ENCODE measurements at places on chromosomes 2 and 18.

DNA sequence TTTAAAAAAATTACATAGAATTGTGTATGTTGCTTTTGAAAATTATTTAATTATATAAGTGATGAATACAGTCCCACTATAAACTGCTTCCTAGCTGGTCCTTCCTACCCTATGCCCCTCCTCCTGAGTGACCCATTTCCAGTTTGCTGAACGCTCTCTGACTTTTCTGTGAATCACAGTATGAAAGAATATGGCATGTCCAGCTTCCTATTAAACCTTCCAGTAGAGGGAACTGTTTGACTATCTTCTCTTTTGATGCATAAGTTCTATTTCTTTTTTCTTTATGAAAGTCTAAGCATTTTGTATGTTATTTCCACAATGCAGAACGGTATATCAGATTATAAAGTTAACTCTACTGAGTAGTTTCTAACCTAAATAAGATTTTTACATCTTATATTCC is 41.3 kb downstream of the PSMG2 start:
- DNase-seq: peak; percentile 11

DNA sequence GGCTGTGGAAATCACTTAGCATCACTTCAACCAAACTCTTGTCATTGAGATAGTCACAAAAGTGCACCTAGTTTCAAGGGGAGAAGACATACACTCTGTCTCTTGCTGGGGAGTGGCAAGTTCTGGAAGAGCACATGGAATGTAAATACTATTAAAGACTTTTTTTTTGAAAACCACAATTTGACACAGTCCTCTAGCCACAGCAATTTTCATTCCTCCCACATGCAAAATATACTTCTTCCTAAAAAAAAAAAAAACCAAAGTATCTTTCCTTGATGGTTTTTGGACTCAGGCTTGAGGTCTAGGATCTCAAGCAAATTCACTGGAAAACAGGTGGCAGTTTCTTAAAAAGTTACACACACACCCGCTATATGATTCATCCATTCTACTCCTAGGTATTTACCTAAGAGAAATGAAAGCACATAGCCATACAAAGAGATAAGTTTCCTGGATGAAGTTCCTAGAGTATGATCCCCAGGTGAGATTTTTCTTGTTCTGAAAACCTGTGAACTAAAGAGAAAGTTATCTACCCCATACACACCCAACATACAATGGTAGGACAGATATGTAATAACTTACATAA is 295.8 kb downstream of the SP3 start:
- no peak for DNase-seq

DNA sequence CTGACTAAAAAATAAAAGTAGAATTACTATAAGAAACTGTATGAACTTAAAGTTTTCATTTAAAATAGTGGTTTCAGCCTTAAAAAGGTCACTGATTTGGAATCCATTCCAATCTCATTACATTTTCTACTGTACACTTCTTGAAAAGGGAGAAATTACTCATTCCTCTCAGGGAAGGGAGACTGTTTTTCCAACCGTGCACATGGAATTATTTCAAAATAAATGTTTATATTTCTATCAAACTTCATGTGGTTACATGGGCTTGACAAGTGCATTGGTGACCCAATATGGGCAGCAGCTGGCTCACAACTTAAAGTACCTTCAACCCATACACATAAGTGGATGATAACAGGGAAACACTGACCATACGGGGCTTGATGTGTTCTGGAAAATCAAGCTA is 324.5 kb upstream of the THUMPD2 start:
- no peak for DNase-seq

DNA sequence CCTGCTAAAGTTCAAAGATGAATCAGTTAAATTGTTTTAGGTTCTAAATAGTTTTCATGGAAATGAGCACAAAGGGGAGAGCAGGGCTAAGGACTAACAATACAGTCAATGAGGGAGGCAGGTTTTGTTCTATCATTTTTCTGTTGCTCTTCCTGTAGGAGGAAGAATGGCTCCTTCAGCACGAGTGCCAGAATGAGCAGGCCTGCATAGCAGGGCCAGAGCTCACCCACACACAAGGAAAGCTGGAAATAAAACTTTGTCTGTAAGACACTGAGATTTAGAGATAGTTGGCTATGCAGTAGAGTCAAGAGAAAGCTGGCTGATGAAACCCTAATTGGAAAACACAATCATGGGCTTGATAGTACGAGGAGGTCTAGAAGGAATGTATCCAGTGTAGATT is 313.3 kb downstream of the MBD2 start:
- no peak for DNase-seq

DNA sequence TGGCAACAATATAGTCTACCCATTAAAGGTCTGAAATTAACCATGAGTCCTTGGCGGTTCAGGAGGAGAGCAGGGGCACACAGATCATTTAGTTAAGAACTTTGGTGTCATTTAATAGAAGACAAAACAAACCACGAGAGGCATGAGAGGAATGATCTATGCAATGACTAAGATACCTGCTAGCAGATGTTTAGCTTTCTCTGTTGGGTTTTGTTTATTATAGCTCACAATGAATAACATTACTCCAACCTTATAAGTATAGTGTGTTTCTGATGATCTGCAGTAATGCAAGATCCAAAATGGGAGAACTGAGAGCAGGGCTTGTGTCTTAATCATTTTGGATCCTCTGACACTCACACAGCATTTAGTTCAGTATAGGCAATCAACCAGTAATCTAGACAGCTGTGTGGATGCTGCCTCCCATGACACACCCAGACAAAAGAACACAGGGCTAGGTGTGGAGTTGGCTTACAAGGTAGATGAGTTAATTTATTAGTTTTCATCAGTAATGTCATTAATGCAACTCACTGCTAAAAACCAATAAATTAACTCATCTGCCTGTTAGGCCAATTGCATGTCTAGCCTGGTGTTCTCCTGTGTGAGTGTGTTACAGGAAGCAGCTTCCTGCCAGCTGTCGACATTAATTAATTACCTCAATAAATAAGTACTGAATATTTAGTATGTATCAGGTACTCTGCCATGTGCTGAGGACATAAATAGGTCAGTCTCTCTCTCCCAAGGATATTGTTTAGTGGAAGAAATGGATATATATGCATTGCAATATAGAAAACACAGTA is 92.3 kb downstream of the CLIP4 start:
- DNase-seq: no peak

GRCh38 chr18:38297910-38298309 is 732.3 kb upstream of the CELF4 start:
- DNase-seq: peak; percentile 46

DNA sequence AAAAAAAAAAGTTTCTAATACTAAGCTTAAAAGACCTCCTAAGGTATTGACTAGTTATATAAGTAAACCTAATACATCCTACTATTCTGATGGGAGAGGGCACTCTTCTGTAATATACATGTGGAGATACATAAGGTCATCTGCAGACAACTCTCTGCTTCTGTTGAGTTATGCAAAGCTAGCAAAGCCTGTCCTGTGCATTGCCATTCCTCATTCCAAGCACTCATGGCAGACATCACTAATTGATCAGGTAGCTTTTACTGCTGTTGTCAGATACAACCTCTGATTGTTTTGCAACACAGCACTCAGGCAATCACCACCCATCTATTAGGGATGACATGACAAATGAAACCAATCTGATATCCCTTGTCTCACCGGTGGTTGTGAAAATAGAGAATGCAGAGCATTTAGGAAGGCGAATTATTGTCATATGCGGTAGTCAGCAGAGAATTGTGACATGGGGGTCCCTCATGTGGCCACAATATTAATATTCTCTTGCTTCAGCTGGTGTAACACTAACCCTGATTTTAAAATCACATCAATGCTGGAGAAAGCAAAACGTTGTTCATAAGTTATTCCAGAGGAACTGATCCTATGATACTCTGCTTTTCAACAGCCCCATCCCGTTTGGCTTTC is 416.5 kb upstream of the GYPC start:
- no peak for DNase-seq

DNA sequence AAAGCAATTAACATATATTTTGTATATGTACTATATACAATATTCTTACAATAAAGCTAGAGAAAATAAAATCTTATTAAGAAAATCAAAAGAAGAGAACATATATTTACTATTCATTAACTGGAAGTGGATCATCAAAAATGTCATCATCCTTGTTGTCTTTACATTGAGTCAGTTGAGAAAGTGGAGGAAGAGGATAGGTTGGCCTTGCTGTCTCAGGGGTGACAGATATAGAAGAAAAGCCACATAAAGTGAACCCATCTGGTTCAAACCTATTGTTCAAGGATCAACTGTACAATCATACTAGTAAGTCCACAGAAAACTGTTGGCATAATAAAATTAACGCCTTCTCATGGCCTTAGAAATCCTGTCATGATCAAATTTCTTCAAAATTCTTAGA is 26.6 kb downstream of the SESTD1 start:
- no peak for DNase-seq

DNA sequence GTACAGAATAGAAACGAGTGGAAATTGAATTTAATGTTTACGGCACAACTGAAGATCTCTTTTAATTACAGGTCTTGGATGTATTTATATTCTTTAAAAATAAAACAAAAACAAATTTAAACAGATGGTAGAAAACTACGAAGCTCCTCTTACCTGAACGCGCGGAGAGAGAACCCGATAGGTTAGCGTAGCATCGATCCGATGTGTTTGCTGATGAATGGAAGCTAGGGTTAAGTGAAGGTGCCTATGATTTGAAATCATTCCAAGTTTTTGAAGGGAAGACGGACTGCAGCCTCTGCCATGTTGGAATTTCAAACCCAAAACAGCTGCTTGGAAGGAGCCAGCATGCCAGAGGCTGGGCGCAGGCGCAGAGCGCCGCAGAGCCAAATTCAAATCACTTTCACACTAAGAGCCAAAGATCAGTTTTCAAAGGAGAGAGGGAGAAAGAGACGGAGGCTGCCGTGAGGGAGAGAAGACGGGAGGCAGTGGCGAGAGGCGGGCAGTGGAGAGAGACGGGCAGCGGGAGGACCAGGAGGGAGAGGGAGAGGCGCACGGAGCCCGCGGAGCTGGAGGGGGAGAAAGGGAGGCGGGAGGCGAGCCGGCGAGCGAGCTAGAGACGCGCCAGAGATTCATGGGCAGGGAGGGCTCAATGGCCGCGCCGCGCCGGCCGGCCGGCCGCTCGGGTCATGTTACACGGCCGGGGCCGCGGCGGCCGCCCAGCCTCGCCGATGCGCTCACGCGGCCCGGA is at the start of gene FIGN:
TSS of gene FIGN (minus strand) at position 324 of the 748 bp plus-strand sequence. CDS start 1,081 bp downstream, outside the sequence.
- no peak for DNase-seq

DNA sequence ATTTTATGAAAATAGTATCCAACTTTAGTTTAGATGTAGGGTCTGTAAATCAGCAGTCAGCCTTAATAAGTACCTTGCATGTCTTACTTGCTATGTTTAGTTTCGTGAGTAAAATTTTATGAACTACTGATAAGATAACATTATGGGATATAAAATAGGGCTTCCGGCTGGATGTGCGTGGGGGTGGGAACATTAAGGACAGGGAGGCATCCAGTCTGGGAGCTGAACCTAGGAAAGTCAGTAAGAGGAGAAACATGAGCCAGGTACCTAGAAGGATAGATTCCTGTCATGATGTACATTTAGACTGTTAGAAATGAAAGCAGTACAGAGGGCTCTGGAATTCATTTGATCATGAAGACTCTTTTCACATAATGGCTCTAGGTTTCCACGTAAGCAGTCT is 12.7 kb upstream of the KCNJ13 start:
- no peak for DNase-seq

GRCh38 chr2:223214394-223215253 is 162.6 kb downstream of the KCNE4 start:
- DNase-seq: no peak

GRCh38 chr2:196205881-196206435 is 34.6 kb upstream of the STK17B start:
- no peak for DNase-seq

- DNase-seq: no peak
These were observed 1062.1 kb upstream of the FANCL start for GRCh38 chr2:59303272-59303671.

- no peak for DNase-seq
These were observed 75.1 kb upstream of the TANK start for GRCh38 chr2:161085149-161085548.

- DNase-seq: peak; percentile 26
These were observed 6.0 kb downstream of the SLC4A3 start for GRCh38 chr2:219633276-219634065.

DNA sequence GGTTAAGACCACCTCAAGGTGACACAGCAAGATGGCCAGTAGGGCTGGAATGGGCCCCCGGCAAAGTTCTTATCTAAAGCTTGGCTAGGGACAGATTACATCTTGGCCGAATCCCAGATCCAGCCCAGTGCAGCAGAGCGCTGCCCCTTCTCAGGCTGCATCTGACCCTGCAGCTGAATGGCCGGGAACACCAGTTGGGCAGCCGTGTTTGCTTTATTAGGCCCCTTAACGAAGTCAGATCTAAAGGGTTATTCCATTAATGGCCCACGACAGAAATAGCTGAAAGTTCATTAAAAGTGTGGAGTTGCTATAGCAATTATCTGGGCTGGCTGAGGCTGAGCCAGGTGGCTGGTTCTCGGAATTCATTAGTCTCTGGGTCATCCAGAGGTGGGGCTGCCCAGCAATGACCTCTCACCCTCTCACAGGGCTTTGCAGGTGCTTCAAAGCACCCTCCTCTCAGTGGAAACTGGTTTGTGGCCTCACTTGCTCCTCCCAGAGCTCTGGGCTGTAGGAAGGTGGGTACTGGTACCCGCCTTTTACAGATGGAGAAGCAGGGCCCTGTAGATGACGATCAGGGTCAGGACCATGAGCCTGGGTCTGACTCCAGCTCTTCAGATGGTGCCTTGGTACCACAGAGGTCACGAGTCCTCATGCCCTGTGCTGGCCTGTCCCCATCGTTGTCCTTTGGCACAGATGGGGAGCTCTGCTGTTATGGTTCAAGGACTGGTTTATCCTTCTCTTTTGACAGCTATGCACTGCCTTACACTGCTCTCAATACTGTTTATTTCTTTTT is 68.8 kb downstream of the EMX1 start:
- no peak for DNase-seq

DNA sequence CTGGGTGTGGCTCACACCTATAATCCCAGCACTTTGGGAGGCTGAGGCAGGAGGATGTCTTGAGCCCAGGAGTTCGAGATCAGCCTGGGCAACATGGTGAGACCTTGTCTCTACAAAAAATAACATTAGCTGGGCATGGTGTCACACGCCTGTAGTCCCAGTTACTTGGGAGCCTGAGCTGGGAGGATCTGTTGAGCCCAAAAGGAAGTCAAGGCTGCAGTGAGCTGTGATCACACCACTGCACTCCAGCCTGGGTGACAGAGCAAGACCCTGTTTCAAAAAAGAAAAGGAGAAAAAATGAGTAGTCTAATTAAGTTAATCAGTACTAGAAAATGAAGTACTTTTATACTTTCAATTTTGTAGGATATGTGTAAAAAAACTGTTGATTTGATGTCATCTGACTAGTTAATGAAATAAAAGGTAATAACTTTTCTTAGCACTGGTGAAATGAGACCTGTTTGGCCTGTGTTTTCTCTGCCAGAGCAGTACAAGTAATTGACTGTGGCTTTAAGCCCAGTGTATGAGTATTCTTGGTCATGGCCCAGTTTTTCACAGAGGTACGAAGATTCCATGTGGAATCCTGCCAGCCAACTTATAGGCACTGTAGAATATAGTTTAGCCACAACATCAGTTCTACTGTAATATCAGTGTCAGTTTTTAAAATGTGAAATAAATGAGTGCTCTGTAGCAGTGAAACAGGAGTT is 35.8 kb downstream of the MFSD6 start:
- DNase-seq: peak; percentile 28

Data from DMS 273 treated with DMSO at 0.1 percent for 48 hours (cell line).